ENCODE measurements at places on chromosomes 3 and 15.

- DNase-seq: no peak
Observed at GRCh38 chr15:73293773-73294172, 75.0 kb downstream of the HCN4 start.

DNA sequence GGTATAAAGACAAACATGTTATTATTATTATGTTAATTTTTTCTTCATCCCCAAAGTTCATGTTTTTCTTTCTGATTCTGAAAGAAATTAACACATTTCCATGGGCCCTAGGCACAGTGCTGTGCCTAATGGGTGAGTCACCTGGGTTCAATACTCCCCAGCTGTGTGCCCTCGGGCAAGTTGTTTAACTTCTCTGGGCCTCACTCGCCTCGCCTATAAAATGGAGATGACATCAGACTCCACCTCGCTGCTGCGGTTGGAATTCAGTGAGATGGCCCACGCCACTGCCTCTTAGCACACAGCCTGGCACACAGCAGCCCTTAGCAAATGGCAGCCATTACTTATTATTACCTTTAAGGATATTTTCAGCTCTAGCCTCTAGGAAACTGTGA lies 22.6 kb downstream of the DNASE1L3 start:
- no peak for DNase-seq

GRCh38 chr3:186515125-186515524 lies 29.1 kb downstream of the CRYGS start:
- DNase-seq: no peak

DNA sequence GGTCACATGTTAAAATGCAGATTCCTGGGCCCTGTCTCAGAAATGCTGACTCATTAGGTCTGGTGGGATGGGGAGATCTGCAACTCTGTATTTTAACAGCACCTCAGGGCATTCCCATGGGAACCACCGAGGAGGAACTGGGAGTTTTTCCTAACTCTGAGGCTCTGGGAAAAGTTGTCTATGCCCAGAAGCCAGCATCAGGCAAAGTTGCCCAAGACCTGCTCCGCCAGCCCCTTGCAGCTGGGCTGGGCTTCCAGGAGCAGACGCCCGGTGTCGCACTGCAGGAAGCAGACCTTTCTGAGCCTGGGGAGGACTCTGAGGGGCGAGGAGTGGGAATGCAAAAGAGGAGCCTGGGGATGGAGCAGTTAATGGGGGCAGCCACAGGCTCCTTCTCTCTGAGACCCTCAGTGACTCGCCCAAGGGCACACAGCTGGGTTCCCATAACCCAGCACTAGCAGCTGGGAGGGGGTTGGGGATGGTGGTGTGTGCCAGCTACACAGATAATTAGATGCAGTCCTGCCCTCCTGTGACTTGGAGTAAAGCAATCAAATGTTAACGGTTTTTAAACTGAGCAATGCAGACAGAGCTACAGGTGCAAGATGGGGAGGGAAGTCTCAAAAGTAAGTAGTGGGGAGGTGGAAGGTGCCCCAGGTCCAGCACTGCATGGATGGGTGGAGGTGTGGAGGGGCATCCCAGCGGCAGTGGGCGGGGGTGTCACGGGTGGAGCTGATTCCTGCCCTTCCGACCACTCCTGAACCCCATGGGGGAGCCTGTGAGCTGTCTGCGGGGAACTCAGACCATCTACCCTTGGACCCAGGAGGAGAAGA lies 100.4 kb downstream of the LSM3 start:
- DNase-seq: no peak

GRCh38 chr3:145170121-145170520 lies 990.9 kb downstream of the PLOD2 start:
- DNase-seq: no peak

DNA sequence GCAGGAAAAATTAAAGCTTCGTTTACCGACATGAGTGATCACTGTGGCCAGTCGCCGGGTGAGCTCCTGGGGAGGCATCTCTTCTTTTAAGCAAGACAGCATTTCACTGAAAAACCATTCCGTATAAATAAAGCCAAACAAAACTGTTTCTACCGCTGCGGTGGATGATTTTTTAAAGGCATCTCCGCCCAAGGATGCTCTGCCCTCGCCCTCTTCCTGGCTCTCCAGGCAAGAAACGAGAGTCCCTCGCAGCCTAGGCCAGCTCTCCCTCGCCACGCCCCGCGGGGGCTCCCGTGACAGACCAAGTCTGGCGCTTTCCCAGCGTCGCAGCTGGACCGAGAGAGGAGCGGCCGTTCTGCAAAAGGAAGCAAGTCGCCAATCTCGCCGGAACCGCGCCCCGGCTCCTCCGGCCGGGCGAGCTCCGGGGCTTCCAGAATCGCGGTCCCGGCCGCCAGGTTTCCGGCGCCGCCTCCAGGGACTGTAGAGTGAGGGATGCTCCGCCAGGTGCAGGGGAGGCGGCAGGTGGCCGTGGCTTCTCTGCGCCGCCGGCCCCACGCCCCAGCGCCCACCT lies 458 bp downstream of the MCF2L2 start:
- peak; percentile 36 for DNase-seq

- no peak for DNase-seq
Observed at GRCh38 chr3:108554229-108554628, 35.0 kb downstream of the CIP2A start.

DNA sequence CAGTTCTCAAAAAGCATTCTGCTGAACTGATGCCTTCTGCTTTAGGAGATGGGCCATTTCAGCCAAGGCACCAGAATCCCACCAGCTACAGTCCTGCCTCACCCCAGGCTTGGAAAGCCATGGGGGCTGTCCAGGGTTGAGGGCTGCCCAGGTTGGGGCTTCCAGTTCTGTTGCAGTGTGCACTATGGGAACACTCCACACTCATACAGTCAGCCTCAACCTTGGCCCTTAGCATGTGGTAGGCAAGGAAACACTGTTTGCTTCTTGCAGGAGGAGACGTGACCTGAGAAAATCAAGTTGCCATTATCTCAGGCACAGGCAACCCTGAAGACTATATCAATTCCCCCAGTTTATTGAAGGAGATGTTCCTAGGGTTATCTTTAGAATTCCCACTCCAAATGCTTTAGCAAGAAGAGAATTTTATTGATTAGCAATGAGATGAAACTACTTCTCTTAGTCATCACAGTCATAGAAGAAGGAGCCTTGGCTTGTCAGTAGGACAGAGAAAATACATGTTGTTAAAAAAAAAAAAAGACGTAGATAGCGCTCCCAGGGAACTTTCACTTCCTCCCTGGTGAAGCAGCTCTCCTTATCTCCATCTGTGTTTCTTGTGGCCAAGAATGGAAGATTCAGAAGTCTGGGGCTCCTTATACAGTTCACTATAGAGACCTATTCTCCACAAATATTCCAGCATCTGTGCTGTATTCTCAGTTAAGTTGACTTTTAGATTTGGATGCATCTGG lies 38.3 kb upstream of the IL12A start:
- DNase-seq: no peak

DNA sequence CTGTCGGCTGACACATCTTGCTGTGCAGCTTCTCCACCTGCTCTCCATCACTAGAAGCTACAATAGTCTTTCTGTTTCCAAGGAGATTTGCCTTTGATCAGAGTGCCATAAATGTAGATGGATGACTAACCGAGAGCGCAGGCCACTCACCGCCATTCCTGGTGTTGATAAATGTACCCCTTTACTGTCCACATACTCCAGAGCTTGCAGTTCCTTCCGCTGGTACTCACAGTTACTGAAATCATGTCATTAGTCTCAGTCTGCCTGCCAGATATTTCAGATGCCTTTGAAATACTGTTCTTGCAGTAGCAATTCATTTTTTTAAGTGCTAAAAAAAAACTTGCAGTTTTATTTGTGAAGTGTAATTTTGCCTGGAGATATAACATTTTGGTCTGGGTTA lies 72.3 kb downstream of the BLM start:
- no peak for DNase-seq
